ENCODE measurements at places on chromosomes 12 and 14.

- ATAC-seq, result no peak
- no peak overlapping the region for H3K4me3 ChIP-seq
- no peaks in the 10 kb centered on the region for H3K4me1 ChIP-seq
- H3K27ac ChIP-seq, result no peak overlapping the region
- H3K27me3 ChIP-seq, result no peaks in the 10 kb centered on the region
- no peaks in the 10 kb centered on the region for H3K36me3 ChIP-seq
Observed at GRCh38 chr12:118448341-118448740, 72.0 kb downstream of the SUDS3 start.

DNA sequence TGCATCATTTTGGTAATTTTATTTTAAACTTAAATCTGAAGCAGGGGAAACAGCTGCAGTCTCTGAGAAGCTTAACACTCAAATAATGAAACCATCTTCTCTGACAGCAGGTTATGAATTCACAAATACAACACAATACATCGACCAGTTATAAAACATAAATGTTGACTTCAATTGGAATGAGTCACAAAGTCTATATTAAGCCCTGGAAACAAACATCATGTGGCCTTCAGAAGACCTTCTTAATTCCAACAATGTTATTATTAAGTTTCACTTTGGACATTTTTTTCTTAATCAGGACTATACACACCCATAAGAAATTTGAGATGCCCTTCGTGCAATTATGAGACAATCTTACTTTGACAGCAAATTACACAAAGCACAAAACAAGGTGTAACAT lies 68.9 kb downstream of the CEP128 start:
- no peaks in the 10 kb centered on the region for H3K4me1 ChIP-seq
- no peak overlapping the region for H3K27ac ChIP-seq
- H3K4me3 ChIP-seq, result no peak overlapping the region
- no peaks in the 10 kb centered on the region for H3K27me3 ChIP-seq

DNA sequence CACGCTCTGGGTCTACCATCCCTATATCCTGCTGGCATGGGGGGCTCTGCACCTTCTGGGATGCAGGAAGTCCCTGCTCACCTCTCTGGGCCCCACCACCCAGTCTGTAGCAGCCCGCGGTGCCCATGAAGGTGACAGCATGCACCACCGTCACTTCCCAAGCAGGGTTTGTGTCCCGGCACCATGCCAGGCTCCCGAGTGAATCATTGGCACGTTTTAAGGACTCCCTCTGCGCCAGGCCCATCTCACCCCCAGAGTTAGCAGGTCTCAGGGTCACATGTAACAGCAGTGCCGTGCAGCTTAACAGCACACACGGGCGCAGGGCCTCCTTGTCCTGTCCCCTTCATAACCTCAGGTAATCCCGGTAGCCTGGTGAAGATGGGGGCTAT lies 19.9 kb downstream of the SETD1B start:
- H3K27me3 ChIP-seq, result no peaks in the 10 kb centered on the region
- H3K36me3 ChIP-seq, result no peaks in the 10 kb centered on the region
- no peak for ATAC-seq
- no peaks in the 10 kb centered on the region for H3K4me1 ChIP-seq

GRCh38 chr12:119775246-119775895 lies 101.7 kb downstream of the CIT start:
- no peaks in the 10 kb centered on the region for H3K27me3 ChIP-seq
- peaks cover 7% of the 10 kb centered on the region for H3K4me1 ChIP-seq
- H3K4me3 ChIP-seq, result no peak overlapping the region
- H3K36me3 ChIP-seq, result no peaks in the 10 kb centered on the region

DNA sequence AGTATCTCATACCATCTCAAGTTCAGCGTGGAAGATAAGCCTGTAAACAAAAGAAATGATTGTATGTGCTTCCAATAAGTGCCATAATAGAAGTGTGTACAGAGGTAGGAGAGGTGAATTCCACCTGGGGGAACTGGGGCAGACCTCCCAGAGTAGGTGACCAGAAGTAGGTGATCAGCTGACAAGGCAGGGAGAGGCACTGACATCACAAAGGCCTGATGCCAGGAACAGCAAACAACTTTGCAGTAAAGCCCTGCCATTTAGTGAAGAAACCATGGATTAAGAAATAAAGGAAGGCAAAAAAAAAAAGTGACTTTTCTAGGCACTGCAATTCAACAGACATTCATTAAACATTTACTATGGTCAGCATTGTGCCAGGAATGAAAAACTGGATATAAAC lies 31.1 kb downstream of the NR1H4 start:
- H3K4me3 ChIP-seq, result no peak overlapping the region
- no peaks in the 10 kb centered on the region for H3K36me3 ChIP-seq
- no peak overlapping the region for H3K27ac ChIP-seq
- H3K4me1 ChIP-seq, result no peaks in the 10 kb centered on the region

- no peak overlapping the region for H3K4me3 ChIP-seq
- H3K27ac ChIP-seq, result peak overlapping the region; percentile 48
- no peaks in the 10 kb centered on the region for H3K27me3 ChIP-seq
- H3K4me1 ChIP-seq, result peaks cover 38% of the 10 kb centered on the region
Observed at GRCh38 chr12:96263449-96263902, 69.3 kb downstream of the ELK3 start.

DNA sequence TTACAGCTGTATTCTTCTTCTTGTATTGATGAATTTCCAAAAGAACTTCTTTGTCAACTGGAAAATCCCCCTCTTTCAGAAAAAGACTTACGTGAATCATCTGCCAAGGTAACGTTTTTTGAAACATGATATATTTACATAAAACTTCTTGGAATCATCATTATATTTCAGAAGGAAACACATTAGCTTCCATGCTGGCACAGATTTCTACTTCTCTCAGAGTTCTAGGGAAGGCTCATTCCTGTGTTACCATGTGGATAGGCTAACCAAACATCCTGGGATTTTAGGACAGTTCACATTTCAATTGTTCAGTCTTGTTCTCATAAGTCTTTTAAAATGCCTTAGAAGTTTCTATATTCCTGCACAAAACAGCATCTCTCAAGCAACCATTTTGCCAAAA lies 120.3 kb upstream of the NEDD1 start:
- no peak overlapping the region for H3K27ac ChIP-seq
- H3K36me3 ChIP-seq, result no peaks in the 10 kb centered on the region
- no peaks in the 10 kb centered on the region for H3K27me3 ChIP-seq
- no peaks in the 10 kb centered on the region for H3K4me1 ChIP-seq

- H3K36me3 ChIP-seq, result no peaks in the 10 kb centered on the region
- no peak overlapping the region for H3K4me3 ChIP-seq
- H3K27me3 ChIP-seq, result no peaks in the 10 kb centered on the region
- H3K27ac ChIP-seq, result no peak overlapping the region
Observed at GRCh38 chr12:50637870-50638481, 125.9 kb upstream of the ATF1 start.

GRCh38 chr14:68140806-68141205 lies 321.2 kb downstream of the RAD51B start:
- ATAC-seq, result no peak
- H3K27ac ChIP-seq, result peak overlapping the region; percentile 80
- no peak overlapping the region for H3K4me3 ChIP-seq
- no peaks in the 10 kb centered on the region for H3K36me3 ChIP-seq

DNA sequence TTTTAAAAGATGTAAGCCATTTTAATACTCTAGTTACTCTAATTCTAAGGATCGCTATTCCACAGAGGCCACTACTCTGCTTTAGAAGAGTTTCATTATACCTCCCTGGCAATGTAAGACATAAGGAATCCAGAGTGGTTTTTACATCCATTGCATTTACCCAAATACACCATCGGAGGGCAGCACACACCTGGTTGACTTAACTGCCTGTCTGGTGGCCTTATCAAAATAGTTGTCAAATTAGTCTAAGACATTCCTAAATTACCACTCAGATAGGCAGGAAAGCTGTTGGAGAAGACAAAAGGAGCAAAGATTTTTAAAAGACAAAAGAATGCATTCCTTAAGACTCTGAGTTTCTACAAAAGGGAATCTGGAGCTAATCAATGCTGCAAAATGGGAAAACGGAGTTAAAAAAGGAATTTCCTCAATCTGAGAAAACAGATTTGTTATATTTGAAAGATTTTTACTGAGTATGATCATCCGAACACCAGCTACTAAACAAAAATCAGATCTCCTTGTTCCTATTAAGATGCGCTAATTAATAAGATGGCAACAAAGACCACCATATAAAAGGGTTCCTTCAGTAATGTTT lies 33.8 kb upstream of the FGD4 start:
- H3K36me3 ChIP-seq, result no peaks in the 10 kb centered on the region
- peak; percentile 57 for ATAC-seq
- H3K4me1 ChIP-seq, result no peaks in the 10 kb centered on the region
- H3K27ac ChIP-seq, result no peak overlapping the region
- H3K27me3 ChIP-seq, result no peaks in the 10 kb centered on the region

- H3K27ac ChIP-seq, result no peak overlapping the region
- H3K36me3 ChIP-seq, result peaks cover 100% of the 10 kb centered on the region
- no peaks in the 10 kb centered on the region for H3K4me1 ChIP-seq
- ATAC-seq, result no peak
- H3K4me3 ChIP-seq, result no peak overlapping the region
Observed at GRCh38 chr14:64220466-64220865, 73.7 kb downstream of the ESR2 start.

DNA sequence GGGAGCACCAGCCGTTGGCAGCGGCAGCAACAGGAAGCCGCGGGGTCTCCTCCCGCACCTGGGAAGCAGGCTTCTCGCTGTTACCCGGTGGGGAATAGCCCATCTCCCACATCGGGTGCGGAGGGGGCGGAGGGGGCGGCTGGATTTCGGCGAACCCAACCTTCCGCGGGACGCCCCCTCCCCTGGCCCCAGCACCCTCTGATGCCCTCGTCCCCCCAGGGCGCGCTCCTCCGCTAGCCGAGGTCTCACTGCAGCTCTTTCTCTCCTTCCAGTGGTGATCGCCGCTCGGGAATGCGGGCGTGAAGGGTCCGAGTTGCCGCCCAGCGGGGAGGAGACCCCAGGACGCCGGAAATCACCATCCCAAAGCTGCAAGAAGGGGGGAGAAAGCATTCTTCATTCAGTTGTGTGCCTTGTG lies 303 bp downstream of the SAMD4A start:
- no peaks in the 10 kb centered on the region for H3K27me3 ChIP-seq
- peaks cover 18% of the 10 kb centered on the region for H3K4me1 ChIP-seq
- ATAC-seq, result no peak
- H3K27ac ChIP-seq, result peak overlapping the region; percentile 100
- peak overlapping the region; percentile 88 for H3K4me3 ChIP-seq
- peaks cover 2% of the 10 kb centered on the region for H3K36me3 ChIP-seq

- H3K4me1 ChIP-seq, result peaks cover 18% of the 10 kb centered on the region
- ATAC-seq, result no peak
Observed at GRCh38 chr12:76445462-76445861, 97.2 kb upstream of the BBS10 start.

DNA sequence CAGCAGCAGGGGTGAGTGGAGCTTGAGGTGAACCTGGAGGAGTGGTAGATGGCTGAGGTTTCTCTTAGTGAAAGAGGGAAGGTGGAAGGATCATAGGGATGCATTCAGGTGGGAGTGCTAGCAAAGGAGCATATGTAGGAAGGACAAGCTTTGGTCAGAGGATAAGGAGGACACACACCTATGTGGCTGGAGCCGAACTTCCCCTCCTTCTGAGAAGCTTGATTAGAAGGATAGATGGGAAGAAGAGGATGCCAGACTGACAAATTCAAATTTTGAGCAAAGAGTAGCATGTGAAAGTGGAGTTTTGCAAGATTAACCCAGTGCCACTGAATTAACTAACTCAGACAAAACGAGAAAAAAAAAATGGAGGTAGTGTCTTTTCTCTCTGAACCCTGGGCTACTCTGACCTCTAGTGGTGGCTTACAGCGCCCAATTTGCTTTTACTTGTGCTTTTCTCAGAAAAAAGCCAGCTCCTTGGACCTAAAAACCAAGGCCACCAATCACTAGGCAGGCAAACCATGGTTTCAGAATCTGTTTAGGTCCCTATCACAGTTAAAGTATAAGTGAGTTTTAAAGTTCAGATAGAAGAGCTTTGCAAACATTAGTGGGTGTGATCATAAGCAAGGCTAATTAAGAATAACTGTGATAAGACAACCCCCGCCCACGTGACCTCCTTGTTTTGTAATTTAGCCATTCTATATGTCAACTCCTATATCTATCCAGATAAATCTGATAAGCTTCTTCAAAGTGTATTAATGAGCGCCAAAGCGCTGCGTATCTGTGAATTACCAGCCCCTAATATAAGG lies 15.5 kb downstream of the EMP1 start:
- ATAC-seq, result peak; percentile 42
- no peak overlapping the region for H3K4me3 ChIP-seq
- no peaks in the 10 kb centered on the region for H3K27me3 ChIP-seq
- H3K36me3 ChIP-seq, result peaks cover 48% of the 10 kb centered on the region
- no peaks in the 10 kb centered on the region for H3K4me1 ChIP-seq

DNA sequence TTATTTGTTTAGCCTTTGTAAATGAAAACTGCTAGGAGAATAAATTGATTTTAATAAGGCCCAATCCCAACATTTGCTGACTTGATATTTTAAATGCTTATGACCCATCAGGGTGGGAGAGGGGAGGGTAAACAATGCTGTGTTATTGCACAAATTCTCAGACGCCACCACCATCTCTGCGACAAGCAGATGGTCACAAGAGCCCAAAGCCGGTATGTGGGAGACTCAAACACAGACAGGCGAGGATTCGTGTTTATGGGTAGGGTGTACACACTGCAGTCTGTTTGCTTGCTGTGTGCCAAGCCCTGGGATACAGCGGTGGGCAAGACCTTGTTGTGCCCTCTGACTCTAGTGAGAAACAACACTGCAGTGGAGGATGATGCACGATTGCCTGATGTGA lies 39.2 kb upstream of the PWP1 start:
- H3K36me3 ChIP-seq, result no peaks in the 10 kb centered on the region
- ATAC-seq, result no peak
- H3K27me3 ChIP-seq, result peaks cover 33% of the 10 kb centered on the region
- no peak overlapping the region for H3K27ac ChIP-seq
- no peak overlapping the region for H3K4me3 ChIP-seq

- H3K27me3 ChIP-seq, result no peaks in the 10 kb centered on the region
- ATAC-seq, result no peak
- H3K27ac ChIP-seq, result no peak overlapping the region
- H3K4me3 ChIP-seq, result no peak overlapping the region
- H3K4me1 ChIP-seq, result peaks cover 2% of the 10 kb centered on the region
Observed at GRCh38 chr14:92789457-92790089, 4.5 kb upstream of the GOLGA5 start.
